ENCODE measurements at places on chromosomes 1 and 21.

DNA sequence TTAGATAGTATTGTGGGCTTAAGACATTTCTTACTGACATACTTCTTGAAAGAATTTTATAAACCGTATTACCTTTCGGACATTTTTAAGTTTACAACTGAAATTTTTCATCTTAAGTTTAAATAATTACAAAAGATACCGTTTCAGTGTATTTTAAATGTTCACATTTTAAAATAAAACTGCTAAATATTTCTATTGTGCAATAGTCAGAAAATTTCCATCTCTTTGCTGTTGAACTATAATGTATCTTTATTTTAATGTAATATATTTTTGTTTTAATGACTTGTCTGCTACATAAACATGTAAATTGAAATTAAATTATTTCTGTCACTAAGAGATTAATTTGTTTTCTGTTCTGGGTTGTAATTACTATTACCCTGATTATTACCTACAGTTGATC lies 74.2 kb upstream of the KIAA1614 start:
- DNase-seq: no peak

DNA sequence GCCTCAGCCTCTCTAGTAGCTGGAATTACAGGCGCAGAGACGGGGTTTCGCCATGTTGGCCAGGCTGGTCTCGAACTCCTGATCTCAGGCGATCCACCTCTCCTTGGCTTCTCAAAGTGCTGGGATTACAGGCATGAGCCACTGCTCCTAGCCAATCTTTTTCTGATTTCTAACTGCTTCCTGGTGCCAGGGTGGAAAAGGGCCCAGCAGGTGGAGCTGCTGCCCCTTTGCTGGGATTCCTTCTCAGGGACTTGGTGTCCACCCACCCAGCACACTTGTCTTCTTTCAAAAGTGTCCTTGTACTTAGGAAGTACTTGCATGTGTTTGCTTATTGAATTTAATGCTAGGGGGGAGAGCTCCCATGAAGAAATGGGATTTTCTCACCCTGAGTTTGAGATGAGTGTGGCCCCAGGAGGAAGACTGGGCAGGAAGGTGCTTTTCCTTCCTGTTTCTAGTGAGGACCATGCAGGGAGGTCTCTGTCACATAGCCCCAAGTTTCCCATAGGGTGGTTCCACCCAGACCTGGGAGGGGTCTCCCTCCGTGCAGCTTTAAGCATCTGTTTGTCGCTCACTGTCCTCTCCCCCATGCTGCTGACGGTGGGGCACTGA lies 14.2 kb downstream of the UTP11 start:
- peak; percentile 70 for DNase-seq

DNA sequence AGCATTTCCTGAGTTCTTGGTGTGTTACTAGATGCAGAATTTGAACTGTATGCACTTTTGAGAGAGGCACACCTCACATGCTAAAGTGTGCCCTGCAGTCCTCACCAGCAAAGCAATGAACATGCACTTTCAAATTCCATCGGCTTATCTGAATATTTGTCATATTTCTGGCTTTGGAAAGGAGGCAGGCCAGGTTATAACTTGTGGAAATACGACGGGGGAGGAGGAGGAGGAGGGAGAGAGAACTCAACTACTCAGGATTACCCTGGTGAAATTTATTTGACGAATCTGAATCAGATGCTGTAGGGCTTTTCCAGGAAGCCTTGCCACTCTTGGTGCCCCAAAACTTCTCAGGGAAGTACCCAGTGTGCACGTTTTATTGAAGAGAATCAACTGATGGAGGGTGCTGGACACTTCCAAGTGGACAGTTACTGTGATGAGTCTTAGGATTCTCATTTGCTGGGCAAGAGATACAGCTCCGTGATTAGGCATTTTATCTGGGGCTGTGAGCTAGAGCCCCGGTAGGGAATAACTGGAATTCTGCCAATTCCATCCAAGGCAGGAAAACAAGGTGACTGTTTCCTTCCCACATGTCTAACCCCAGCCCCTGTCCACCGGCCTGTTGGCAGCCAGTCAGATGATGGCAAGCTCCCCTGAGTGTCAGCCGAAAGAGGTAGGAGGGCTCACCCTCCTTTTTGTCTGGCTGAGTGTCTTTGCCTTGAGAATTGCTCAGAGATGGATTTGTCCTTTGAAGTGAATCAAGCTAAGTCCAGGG lies 3.8 kb downstream of the PDPN start:
- DNase-seq: no peak

DNA sequence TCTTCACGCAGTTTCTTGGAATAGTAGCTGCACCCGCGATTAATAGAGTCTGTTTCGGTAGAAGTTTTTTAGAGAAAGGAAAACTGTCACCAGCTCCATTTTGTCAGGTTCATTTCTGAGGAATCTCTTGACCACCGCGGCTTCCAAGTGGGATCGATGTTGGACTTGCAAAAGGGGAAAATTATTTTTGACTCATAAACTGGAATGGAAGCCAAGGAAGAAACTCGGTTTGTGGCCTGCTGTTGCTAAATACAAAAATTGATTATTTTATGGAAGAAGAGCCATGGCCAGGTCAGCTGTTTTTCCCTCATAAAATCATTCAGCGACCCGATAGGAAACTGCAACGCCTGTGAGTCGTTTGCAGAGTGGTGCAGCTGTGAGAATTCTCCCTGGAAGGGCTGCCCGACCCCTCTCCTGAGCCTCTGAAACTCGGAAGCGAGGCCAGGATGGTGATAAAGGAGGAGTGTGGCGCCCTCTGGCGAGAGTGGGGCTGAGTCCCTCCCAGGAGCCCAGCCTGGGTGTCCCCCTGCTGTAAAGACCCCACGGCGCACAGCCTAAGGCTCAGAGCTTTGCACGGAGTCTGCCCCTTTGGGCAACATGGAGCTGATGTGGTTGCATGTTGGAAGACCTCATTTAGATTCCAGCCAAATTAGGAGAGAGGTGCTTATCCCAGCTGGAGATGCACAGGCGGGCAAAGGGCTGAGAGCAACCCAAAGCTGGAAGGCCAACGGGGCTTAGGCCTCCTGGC lies 83.6 kb upstream of the SLC25A33 start:
- DNase-seq: peak; percentile 70

DNA sequence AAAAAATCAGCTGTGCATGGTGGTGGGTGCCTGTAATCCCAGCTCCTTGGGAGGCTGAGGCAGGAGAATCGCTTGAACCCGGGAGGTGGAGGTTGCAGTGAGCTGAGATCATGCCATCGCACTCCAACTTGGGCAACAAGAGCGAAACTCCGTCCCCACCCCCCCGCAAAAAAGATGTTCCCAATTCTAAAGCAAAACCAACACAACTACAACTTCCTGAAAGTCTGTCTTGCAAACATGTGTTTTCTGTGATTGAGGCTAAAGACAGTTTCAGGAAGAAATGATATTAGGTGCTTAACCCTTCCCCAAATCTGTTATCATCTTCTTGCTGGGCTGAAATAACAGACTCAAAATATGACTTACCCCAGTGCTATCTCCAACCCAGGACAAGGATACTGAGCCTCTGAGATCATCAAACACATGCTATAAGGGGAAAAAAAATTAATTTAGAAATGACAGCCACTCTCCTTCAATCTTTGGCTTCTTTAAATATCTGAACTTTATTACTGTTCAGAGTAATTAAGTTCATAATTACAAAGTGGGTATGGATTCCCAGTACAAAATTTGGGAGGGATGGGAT lies 28.5 kb downstream of the SORT1 start:
- DNase-seq: peak; percentile 59

- peak; percentile 93 for DNase-seq
Measured at GRCh38 chr1:8238141-8239038, 79.5 kb upstream of the SLC45A1 start.

DNA sequence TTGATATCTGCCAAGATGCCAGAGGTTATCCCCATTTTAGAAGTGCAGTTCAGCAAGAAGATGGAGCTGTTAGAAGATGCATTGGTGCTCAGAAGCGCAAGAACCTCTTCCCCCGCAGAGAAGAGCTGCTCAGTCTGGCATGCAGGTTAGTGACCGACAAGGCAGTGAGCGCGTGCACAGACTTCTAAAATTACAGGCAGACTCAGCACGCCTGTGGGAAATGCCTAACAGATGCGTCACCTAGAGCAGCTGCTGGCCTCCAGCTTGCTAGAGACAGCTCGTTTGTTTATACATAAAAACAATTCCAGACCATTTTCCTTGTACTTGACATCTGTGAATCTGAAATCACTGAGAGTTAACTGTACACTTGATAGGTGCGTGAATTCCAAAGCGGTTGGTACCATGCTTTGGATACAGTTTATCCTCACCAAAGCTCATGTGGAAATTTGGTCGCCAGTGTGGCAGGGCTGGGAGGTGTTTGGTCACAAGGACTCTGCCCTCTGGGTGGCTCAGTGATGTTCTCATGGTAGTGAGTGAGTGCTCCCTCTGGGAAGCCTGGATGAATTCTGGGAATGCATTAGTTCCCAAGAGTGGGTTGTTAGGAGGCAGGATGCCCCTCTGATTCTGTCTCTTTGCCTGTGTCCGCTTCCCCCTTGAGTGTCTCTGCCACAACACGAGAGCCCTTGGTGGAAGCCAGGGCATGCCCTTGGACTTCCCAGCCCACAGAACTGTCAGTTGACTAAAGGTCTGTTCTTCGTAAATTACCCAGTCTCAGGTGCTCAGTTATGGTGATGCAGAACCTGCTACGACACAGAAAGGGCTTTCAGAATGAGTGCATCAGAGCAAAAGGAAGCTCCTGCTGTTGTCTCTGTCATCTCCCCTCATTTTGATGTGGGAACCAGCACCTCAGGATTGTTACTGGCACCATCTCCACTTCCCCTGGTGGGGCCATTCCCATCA lies 24.4 kb downstream of the SNAP47 start:
- DNase-seq: peak; percentile 97

DNA sequence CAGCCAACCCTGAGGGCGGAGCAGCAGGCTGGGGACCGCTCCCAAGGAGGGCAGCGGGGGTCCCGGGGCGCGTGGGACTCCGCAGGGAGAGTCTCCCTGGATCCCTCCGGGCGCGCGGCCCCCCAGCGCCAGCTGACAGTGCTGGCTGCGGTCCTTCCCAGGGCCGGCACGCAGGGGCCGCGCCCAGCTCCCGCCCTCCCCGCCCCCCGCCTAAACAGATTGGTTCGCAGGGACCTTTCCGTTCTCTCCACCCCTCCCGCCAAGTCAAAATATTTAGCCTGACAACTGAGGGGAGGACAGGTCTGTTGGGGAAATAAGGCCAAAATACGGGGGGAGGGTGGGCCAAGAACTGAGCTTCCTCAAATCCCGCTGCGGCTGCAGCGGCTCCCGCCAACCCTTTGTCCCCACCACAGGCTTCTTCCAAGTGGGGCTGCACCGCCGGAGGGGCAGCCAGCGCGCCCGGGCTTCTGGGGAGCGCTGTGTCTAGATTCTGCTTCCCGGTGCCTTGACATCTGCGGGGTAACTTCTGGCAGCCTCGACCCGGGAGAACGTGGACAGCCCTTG lies at the start of gene INSRR:
TSS of gene INSRR (minus strand) at position 159 of the 564 bp plus-strand sequence. CDS start 496 bp downstream, outside the sequence.
- DNase-seq: peak; percentile 32
